ENCODE measurements at places on chromosomes 5 and 9.

GRCh38 chr5:158174026-158174425, 315.1 kb upstream of the CLINT1 start:
- no peak for DNase-seq

GRCh38 chr5:58963361-58963760, 380.5 kb downstream of the RAB3C start:
- no peak for DNase-seq

- DNase-seq, result no peak
Observed at GRCh38 chr5:137348759-137349158, 150.4 kb downstream of the SPOCK1 start.

DNA sequence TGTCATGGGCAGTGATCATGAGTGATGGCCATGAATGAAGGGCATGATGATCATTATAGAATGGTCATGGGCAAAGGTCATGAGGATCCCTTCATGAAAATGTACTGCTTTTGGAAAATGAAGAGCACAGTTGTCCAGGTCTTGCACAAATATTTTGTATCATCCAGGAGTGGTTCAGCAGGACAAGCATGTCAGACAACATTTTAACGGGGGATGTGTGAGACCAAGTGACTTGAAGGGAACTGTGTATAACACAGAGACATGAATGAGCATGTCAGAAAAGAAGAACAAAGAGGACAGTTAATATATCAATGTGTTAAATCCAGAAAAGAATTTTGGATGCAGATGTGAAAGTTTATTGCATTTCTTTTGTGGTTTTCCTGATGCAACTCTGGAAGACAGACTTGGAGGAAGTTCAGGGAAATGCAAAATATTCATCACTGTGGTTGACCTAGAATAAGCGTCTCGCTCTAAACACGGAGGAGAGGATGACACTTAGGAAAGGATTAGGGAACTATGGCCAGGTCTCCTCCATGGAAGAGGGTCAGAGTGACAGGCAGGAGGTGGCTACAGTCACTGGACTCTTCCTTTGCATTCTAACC, 116.1 kb upstream of the IRX4 start:
- no peak for DNase-seq

DNA sequence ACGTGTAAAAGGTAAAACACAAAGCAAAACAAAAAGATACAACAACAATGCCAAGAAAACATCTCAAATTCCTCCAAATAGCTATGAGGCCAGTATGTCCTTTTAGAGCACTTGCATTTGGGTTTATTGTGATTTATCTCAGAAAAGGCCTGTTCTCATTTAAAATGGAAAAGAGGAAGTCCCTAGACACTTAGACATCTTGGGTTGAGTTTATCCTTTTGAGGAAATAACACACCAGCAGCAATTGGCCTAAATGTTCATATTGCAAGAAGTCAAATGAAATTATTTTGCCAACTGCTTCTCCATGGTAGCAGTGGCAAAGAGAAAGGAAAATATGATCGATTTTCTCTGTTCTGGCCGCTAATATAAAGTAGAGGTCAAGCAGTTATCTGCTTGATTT, 43.6 kb upstream of the TRMT10B start:
- no peak for DNase-seq

DNA sequence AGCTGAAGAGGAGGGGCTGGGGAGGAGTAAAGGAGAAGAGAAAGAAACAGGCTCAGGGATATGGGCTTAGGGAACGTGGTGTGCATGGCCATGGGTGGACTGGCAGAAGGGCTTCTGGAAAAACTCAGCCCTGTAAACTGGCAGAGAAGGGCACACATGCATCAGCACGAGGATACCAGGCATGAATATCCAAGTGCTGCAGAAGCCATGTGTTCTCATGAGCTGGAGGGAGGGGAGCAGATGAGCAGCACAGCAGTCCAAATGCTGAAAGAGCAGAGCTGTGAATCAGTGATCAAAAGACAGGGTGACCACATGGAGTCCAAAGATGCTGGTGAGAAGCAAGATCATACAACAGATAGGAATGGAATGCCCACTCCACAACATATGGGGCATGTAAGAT, 72.3 kb downstream of the SEMA5A start:
- no peak for DNase-seq

GRCh38 chr5:144329681-144330080, 159.0 kb downstream of the KCTD16 start:
- DNase-seq, result no peak

GRCh38 chr5:6510132-6510531, 61.5 kb downstream of the UBE2QL1 start:
- DNase-seq, result no peak

DNA sequence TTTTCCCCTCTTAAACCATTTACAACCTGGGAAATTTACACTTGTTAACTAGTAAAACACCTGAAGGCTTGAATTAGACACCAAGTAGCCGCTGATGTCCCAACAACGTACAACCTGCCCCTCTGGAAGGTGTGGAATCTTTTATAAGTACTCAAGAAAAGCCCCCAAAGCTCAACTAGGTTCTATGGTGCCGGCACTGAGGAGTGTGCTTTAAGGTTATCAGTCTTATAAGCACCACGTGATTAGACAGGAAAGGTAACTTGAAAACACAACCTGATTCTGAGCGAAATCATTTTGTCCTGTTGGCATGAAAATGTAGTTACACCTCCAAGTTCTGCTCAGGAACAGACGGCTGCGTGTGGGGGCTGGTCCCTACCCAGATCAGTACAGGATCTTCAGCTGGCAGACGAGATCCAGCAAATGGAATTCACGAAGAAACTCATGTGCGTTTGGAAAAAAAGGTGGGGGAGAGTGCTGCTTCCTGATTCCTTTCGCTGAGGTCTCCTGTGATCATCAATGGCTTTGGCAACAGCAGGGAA, 195.5 kb downstream of the MEF2C start:
- DNase-seq, result no peak

DNA sequence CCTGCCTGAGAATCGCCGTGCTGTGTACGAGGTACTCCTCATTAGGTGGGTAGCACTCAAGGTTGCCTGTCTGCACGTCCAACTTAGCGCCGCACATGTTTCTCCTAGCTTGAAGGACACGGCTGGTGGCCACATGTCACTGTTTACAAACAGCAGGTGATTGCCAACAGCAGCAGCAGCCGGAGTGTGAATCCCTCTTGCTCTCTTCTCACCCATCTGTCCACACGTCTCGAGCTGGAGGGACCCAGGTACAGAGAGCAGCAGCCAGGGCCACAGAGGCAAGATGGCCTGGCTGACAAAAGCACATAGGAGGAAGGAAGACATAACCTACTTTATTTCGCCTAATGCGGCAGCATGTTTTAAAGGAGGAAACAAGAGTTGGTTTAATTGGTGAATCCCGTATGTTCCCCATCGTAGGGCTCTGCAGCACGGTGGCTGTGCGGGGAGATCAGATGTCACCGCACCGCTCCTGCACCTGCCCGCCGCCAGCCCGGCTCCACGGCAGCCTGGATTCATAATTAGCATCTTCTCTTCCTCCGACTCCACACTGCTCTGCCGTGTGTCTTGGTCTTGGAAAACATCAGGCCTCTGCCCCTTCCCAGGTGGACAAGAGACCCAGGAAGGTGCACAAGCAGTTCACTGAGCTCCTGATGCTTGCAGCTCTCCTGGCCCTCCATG, 201.6 kb upstream of the IRX1 start:
- no peak for DNase-seq

DNA sequence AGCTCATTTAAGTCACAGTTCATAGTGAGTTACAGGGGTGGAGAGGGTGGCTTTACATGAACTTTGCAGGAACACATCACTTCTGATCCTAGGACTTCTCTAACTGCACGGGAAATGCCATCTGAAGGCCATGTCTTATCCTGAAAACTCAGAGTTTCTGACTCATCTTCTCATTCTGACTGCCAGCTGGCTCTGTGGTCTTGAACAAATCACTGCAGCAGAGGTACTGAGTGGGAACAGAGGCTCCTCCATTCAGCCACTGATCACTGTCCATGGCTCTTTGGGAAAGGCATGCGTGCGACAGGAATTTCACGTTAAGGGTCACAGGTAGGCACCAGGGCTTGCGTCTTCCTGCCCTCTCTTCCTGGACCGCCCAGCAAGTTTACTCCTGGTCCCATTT, 114.6 kb upstream of the LRRTM2 start:
- DNase-seq, result no peak

- DNase-seq, result no peak
Observed at GRCh38 chr5:75716715-75717081, 539 bp downstream of the POC5 start.

DNA sequence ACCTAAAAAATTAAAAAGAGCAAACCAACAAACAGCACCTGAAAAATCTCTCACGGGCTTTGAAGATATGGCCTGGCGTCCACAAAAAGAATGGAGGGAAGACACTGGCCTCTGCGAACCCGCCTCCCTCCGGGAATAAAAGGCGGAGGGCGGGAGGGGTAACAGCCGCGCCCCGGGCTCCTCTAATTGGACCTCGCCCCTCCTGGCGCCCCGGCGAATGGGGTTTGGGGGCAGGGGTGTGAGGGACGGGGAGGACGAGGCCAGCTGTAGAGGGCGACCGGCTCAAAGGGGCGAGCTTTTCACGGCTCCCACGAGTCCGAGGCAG, 753 bp downstream of the FANCC start:
- DNase-seq, result peak; percentile 10

DNA sequence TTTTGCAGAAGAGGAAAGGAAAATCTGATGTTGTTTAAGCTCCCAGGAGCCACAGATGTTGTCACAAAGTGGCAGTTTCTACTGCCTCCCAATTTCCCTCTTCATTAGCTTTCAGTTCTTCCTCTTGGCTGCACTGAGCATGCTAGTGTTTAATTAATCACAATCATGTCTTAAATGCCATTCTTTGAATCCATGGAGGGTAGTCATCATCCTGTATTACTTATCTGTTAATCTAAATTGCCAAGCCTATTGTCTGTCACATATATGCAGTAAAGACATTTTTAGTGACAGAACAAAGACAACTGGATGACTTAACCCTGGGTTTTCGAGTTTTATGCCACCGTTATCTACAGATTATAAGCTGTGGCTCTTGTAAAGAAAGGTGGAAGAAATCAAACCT, 14.7 kb downstream of the KLHL9 start:
- DNase-seq, result no peak

- no peak for DNase-seq
Observed at GRCh38 chr5:56350011-56350596, 117.0 kb upstream of the ANKRD55 start.

DNA sequence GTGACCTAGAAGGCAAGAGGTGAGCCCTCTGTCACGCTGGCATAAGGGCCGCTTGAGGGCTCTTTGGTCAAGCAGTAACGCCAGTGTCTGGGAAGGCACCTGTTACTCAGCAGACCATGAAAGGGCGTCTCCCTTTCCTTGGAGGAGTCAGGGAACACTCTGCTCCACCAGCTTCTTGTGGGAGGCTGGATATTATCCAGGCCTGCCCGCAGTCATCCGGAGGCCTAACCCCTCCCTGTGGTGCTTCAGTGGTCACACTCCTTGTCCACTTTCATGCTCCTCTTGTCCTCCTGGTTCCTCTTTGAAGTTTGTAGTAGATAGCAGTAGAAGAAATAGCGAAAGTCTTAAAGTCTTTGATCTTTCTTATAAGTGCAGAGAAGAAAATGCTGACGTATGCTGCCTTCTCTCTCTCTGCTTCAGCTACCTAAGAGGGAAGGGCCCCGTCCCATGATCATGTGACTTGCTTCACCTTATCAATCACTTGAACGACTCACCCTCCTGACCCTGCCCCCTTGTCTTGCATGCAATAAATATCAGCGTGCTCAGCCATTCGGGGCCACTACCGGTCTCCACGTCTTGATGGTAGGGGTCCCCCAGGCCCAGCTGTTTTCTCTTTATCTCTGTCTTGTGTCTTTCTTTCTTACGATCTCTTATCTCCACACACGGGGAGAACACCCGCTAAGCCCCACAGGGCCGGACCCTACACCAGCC, 16.7 kb upstream of the SCGB3A1 start:
- DNase-seq, result no peak

DNA sequence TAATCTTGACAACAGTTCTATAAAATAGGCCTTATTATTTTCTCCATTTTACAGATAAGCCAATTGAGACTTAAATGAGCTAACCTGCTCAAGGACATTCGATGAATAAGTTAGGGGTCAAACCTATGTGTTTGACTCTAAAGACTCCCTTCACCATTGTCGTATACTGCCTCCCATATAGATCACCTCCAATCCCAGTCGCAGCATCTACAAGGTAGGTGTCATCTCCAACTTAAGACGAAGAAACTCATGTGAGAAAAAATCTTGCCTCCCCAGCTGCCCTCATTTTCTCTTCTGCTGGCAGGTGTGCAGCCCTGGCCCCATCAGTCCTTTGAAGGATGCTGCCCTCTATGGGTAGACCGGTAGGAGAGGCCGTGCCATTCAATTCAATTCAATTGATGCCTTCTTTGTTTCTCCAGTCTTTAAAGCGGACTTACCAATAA, 75.2 kb upstream of the SMARCA2 start:
- DNase-seq, result no peak

GRCh38 chr9:129002992-129003391, 25.1 kb downstream of the SH3GLB2 start:
- no peak for DNase-seq

- DNase-seq, result no peak
Observed at GRCh38 chr5:151258201-151258611, 5.2 kb downstream of the GM2A start.

DNA sequence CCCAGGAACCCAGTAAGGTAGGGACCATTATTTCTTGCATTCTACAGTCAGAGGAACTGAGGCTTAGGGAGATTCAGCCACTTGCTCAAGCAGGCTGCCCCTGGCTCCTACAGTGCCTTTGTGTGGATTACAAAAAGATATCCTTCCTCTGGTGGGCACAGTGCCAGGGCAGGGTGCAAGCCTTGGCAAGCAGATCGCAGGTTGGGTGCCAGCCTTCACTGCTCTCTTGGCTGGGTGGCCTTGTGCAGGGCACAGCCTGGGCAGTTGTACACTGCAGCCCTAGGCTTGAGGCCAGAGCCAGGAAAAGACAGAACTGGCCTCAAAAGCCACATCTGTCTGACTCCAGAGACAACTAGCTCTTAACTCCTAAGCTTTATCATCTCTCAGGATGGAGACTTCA, 15.0 kb downstream of the DOCK2 start:
- no peak for DNase-seq

GRCh38 chr5:161846746-161847145, 1.2 kb upstream of the GABRA1 start:
- DNase-seq, result no peak

GRCh38 chr9:34576597-34577399, 12.7 kb downstream of the CNTFR start:
- no peak for DNase-seq

GRCh38 chr5:14810282-14810681, 61.3 kb downstream of the ANKH start:
- no peak for DNase-seq
